SJSA1 (cell line): ENCODE measurements at places on chromosomes 7 and 10.

- DNase-seq = no peak
These were observed 24.3 kb downstream of the NUP42 start for GRCh38 chr7:23205909-23206767.

DNA sequence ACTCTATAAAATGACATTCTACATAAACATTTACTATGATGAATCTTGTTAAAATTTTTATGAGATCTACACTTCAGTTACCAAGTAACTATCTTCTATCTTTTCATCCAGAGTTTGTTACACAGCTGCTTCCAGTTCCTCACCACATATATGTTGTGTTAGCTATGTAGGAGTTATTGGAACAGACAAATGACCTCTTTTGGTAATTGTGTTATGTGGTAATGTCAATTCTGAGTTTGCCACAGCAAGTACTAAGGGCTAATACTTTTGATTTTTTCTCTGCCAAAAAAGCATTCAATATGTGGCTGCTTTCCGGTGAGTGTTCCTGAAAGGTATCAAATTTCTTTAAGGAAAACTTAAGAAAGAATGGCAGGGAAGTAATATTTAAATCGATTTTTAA lies 573.9 kb upstream of the PCDH15 start:
- no peak for DNase-seq

DNA sequence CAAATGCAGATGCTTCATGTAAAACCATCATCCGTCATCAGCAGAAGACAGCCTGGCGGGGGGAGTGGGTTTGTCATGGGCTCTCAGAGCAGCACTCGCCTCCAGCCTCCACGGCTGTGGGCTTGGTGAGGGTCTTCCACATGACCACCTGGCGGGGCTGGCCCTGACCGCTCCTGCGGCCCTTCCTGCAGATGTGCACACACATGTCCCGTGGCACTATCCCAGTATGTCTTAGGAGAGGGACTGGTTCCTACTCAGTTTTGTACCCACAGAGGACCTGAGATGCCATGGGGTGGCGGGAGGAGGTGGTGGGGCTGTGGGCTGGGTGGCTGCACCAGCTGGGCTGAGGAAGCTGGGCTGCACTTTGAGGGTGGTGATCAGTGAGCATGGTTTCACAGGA lies 4.7 kb downstream of the IDI2 start:
- DNase-seq = no peak

- no peak for DNase-seq
These were observed 65.7 kb downstream of the ORC5 start for GRCh38 chr7:104142147-104142546.
